Stimulated activated CD4-positive, alpha-beta T cell treated with anti-CD3 and anti-CD28 coated beads, TNF-alpha, amount 100 ng/mL, for 24 hours (primary cell): ENCODE measurements at places on chromosomes 12 and 14.
A peak's percentile ranks its signal among the peaks of the same experiment; 100 is the strongest.

- no peak for DNase-seq
Measured at GRCh38 chr14:92728759-92729364, 19.6 kb downstream of the LGMN start.

DNA sequence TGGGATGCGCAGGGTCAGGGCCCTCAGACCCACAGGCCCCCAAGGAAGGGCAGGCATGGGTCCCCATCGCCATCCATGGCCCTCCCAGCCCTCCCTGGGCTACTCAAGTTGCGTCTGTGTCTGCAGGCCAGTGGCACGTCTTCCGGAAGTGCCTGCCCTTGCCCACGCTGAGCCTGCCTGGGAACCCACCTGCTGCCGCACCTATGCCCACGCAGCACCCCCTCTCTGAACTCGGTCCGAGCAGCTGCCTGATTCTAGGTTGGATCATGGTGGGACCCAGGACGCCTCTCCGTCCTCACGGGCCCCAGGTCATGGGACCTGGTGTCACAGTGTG lies 182.8 kb downstream of the ADGRD1 start:
- no peak for DNase-seq

DNA sequence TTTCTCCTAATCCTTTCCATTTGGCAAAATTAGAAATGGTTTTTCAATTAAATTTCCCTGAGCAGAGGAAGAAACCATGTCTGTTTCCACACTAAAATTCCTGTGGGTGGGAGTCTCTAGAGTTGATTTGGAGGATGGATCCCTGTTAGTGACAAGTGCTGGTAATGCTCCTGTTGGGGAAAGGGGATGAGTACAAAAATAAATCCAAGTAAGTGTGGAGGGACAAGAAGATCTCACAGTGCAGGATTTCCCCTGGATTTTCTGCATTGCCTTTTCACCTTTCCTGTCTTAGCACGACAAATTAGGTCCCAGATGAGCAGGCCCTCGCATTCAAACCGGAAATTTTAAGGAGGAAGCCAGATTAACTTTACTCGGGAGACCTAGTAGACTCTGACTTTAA lies 107.5 kb downstream of the DAD1 start:
- DNase-seq = no peak

- no peak for DNase-seq
Measured at GRCh38 chr12:124531281-124531745, 36.1 kb downstream of the NCOR2 start.

DNA sequence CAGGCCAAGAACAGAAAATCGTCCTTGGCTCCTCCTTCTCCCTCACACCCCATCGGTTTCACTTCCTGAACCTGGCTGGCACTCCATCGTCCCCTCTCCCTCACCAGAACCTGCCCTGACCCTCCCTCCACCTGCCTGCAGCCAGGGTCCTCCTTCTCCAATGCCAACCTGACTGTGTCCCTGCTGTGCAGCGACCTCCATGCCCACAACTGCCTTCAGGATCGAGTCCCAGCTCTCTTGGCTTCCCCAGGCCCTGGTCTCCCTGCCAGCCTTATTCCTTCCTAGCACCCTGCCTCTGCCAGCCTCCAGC lies 19.8 kb downstream of the HVCN1 start:
- DNase-seq = no peak

GRCh38 chr12:115943630-115944391 lies 333.7 kb downstream of the MED13L start:
- DNase-seq = no peak

DNA sequence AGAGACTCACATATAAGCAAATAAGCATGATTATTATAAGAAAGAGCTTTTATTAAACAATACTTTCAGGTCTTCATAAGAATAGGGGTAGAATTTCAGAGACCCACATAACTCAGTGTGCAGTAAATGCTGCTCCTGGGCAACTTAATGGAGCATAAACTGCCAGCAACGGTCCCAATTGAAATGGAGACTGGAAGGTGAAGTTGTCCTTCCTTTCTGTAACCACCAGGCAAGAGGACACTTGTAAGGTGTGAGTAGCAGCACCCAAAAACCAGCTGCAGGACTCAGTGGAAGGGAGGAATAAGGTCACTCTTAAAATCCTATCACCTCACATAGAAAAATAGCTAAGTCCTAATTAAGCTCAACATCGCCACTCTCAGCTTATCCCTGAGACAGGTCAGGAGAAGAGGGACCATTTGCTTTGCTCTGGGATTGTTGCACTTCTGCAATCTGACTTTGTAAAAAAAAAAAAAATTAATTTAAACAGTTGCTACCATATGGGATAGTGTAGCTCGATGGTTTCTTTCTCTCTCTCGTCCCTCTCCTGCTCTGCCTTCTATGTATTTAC lies 22.7 kb upstream of the LTA4H start:
- no peak for DNase-seq

- no peak for DNase-seq
Measured at GRCh38 chr12:40248585-40249297, 23.9 kb downstream of the LRRK2 start.

GRCh38 chr12:115158816-115159215 lies 474.8 kb upstream of the TBX3 start:
- no peak for DNase-seq

- DNase-seq = no peak
Measured at GRCh38 chr14:39469094-39469710, 37.0 kb upstream of the FBXO33 start.

GRCh38 chr14:74049876-74050495 lies 30.8 kb downstream of the BBOF1 start:
- no peak for DNase-seq

DNA sequence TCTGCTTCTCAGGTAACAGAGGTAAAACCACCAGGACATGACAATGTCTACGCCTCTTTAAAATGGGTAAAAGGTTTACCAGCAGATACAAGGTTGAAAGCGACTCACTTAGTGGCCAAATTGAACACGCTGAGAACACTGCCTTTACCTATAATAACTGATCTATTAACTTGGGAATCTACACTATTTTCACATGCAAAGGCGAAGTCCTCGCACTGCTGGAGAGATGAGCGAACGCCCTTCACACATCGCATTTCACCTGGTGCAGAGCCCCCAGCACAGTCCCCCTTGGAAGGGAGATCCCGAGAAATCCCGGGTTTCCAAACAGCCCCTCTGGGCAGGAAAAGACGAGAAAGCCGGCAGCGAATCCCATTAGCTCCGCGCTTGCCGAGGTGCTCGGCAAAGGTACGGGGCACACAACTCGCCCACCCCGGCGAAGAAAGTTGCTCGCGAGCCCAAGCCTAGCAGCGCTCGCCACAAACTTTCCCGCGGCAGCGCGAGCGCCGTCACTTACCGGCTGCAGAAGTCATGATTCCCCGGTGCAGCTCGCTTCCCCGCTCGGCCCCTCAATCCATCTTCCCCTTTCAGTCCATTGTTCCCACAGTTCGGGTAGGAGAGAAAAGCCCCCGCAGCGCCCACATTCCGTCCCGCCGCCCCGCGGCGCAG lies 423 bp downstream of the FGD6 start:
- no peak for DNase-seq

- peak; percentile 40 for DNase-seq
Measured at GRCh38 chr12:116599285-116600136, 40.3 kb downstream of the MAP1LC3B2 start.

DNA sequence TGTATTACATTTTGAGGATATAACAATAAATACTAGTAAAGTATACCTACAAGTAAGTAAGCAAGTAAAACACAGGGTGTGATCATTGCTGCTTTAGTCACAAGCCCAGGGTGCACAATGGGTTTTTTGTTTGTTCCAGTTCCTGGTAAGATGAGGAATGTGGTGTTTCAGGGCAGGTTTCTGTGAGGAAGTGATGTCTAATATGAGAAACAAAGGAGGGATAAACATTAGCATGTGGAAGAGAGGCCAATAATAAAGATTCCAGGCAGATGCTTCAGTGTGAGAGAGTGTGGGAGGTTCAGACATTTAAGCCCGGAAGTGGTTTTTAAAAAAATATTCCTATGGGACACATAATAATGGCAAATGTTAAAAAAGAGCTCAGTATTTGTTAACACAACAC lies 808.1 kb upstream of the USP15 start:
- no peak for DNase-seq

- no peak for DNase-seq
Measured at GRCh38 chr12:11870041-11870451, 200.7 kb upstream of the BCL2L14 start.

- DNase-seq = no peak
Measured at GRCh38 chr14:50371546-50371945, 25.1 kb downstream of the CDKL1 start.

DNA sequence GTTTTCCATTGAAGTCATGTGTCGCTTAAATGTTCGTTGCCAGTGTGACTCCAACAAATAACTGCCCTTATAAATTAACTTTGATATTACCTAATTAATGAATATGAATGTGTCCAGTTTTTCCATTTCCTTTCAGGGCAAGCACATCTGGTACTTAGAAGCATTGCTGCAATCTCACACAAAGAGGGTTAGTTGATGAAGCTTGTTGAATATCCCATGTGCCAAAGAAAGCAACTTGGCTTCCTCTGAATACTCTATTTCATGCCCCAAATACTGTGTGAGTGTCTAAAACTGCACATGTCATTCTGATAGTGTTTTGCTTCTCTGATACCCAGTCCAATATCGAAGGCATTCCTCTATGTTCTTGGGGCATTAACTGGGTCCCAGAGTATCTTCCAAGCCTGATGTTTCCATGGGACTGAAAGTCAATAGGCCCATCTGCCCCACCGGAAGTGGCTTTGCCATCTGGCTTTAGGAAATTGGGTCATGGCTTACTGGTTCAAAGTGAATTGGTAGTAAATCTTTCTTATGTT lies 75.8 kb upstream of the CNTN1 start:
- DNase-seq = no peak

DNA sequence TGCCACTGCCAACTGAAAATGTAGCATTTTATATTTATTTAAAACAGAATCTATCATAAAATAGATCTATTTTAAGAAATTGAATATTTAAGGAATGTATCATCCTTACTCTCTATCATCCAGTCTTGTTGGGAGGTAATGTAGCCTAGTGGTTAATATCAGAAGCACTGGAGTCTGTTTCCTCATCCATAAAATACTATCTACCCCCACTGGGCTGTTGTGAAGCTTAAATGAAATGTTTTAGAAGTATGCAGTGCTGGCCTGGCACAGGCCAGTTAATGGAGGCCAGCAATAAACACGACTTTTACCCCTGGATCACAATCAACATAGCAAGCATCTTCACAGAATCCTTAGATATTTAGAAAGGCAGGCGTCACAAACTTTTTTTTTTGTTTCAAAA lies 188.0 kb downstream of the CAND1 start:
- DNase-seq = no peak

DNA sequence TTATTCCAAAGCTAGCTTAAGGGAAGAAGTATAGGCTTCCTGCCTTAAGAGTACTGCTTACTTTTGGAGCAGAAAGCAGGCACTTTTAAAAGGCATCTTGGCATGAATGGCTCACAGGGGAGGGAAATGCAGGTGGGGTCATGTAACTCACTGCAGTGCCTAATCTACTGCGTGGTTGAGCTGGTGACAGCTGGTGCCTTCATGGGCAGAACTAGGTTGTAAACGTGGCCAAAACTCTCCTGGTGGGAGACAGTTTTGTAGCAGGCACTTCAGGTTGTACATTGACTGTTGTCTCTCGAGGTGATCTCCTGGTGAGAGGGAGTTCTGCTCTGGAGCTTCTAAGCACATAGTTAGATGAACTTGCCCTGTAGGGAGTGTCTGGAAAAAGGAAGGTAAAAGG lies 962.5 kb downstream of the DIO2 start:
- DNase-seq = no peak

DNA sequence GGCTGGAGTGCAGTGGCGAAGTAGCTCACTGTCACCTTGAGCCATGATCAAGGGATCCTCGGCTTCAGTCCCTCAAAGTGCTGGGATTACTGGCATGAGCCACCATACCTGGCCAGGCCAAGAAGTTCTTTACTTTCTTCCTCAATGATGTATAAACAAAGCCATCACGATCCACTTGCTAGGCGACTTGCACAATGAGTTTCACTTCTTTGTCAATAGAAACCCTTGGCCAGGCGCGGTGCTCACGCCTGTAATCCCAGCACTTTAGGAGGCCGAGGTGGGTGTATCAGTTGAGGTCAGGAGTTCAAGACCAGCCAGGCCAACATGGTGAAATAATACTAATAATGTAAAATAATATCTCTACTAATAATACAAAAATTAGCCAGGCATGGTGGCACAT lies 14.4 kb upstream of the SPSB2 start:
- no peak for DNase-seq

GRCh38 chr14:90424686-90425372 lies 28.0 kb downstream of the CALM1 start:
- DNase-seq = no peak

DNA sequence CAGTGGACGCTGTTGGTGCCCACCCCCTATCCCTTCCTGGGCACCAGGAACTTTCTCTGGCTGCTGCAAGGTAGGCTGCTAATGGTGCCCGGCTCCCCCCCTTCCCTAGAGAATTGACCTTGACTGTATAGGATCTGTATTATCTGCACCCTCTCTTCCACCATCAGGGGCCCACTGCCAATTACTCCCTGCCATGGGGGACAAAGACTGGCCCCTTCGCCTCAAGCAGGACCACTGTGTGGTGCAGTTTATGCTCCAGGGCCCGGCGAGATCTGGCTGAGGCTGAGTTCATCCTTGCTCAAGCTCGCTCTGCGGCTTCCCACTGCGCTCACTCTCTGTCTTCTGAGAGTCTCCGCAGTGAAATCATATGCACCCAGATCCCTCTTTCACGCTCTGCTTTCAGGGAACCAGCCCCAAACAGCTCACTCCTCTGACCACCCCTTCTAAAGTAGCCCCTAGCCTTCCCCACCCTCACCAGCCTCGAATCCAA lies 95.2 kb downstream of the LGMN start:
- DNase-seq = no peak

GRCh38 chr12:88985011-88985410 lies 367.3 kb downstream of the DUSP6 start:
- no peak for DNase-seq

DNA sequence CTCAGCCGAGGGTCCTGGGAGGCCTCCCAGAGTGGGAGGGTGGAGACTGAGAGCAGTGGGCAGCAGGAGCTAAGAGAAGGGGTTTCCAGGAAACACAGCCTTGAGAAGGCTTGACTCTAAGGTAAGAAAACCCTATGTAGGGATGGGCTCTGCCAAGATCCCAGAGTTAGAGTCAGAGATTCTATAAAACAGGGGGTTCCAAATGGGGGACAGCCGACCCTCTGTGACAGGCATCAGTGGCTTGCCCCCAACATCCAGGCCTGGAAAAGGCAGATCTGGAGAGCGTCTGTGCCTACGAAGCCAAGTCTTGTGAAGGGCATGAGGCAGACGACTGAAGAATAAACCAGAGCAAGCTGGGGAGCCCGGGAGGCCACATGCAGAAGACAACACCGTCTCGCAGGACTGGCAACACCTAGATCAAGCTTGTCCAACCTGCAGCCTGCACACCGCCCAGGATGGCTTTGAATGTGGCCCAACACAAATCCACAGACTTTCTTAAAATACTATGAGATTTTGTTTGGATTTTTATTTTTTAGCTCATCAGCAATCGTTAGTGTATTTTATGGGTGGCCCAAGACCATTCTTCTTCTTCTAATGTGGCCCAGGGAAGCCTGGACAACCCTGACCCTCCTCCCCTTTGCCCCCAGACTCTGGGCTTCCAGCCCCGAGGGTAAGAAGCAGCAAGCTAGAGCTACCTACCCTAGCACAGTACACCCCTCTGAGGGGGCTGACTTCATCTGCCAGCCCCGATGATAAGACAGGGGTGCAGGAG lies 42.1 kb downstream of the PRMT8 start:
- no peak for DNase-seq
